ENCODE measurements at places on chromosomes 16 and 17.

GRCh38 chr17:74390680-74391653 lies 23.7 kb downstream of the GPR142 start:
- no peak for DNase-seq

DNA sequence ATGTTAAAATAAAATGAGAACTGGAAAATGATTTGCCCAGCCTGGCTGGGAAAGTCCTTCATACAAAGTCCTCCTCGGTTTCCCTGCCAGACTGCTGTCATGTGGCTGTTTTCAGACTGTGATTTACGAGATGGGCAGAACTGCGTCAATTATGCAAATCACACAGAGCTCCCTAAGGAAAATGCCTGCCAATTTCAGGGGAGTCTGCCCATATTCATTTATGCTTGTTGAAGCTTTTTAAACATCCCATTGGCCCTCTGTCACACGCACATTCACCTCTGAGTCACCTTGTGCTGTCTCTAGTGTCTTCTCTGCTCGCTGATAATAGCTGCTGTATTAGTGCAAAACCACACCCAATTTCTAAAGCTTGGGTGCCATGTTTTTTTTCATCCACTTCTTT lies 81.7 kb upstream of the FAM20A start:
- no peak for DNase-seq

DNA sequence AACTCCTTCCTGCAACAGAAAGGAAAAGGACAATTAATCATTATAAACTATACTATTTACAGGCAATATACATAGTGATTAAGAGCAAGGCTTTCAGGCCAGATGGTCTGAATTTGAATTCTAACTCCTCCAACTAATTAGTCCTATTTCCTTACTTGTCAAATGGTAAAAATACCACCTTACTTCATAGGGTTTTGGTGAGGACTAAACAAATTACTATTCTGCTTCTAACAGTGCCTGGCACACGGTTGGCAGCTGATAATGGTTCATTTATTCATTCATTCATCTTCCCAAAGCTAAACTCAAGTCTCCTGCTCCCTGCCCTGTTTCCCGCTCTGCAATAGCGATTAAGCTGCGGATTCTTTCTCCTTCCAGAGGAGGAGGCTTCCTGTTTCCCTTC lies 39.8 kb downstream of the DCUN1D3 start:
- no peak for DNase-seq

DNA sequence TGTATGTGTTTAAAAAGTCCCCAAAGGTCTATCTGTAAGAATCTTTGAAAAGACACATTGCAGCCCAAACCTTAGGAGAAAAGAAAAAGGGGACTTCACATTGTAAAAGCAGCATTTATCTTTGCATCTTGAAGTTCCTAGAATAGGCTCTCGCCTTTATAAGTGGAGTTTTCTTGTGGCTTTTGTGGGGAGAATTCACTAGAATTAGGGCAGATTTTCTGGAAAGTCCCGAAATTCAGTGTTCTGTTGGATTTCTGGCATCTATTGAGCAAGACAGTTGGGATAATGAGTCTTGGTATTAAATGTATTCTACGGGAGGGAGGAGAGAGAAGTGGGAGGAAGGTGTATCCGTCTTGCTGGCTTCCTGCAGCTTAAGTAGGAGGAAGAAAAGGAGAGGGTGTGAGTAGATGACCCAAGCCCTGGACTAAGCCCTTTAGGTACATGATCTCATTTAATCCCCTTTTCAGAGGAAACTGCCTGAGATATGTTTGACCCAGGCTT lies 62.6 kb downstream of the PRKCA start:
- DNase-seq: no peak

GRCh38 chr16:57123974-57124674 lies 31.7 kb downstream of the CPNE2 start:
- DNase-seq: no peak

GRCh38 chr17:76240461-76241203 lies at the start of gene RNF157:
TSS of gene RNF157 (minus strand) at chr17:76240493. CDS start at chr17:76240240, 253 bp downstream.
- no peak for DNase-seq

GRCh38 chr16:50591800-50592771 lies 43.9 kb downstream of the NKD1 start:
- DNase-seq: no peak

- no peak for DNase-seq
Measured at GRCh38 chr17:15342460-15342859, 1.1 kb upstream of the TEKT3 start.

GRCh38 chr17:61928101-61928436 lies 287 bp upstream of the INTS2 start:
- DNase-seq: no peak

GRCh38 chr17:17729620-17730249 lies 48.5 kb downstream of the RAI1 start:
- DNase-seq: no peak

GRCh38 chr17:72697602-72698146 lies 394.8 kb downstream of the SLC39A11 start:
- no peak for DNase-seq

DNA sequence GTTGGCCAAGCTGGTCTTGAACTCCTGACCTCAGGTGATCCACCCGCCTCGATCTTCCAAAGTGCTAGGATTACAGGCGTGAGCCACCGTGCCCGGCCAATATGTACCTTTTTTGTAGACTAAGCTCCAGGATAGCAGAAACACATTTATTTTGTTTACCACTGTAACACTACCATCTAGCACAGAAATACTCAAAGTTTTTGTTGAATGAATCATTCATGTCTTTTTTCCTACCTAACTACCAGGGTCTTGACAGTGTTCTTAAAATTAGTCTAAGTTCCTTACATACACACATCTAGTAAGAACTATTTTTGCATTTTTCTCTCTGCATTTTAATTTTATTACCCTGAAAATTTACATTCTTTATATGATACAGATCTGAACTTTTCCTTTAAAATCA lies 44.4 kb downstream of the AKAP10 start:
- no peak for DNase-seq

GRCh38 chr16:19112099-19112407 lies 1.7 kb upstream of the ITPRIPL2 start:
- DNase-seq: no peak

GRCh38 chr17:69223809-69224208 lies 4.8 kb downstream of the ABCA10 start:
- DNase-seq: no peak

- DNase-seq: no peak
Measured at GRCh38 chr17:32701871-32702270, 175.1 kb downstream of the MYO1D start.

DNA sequence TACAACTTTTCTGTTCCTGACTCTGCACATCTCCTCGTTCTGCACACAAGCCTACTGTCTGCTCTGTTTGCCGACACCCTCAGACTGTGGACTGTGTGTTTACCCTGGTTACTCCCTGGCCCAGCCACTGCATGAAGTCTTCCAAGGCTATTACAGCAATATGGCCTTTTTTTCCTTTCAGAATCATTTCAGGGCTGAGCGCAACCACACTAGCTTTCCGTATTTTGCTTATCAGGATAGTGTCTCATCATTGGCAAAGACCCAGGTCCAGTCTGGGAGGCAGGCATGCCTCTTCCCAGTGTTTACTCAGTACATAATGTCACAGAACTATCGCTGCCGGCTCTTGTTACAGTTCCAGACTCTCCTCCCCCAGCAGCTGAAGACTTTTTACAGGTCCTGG lies 10.1 kb downstream of the DNAH9 start:
- no peak for DNase-seq

- DNase-seq: no peak
Measured at GRCh38 chr17:7416323-7416722, 3.8 kb upstream of the SPEM1 start.

- no peak for DNase-seq
Measured at GRCh38 chr17:5587438-5588032, 3.2 kb upstream of the NLRP1 start.

GRCh38 chr16:81458827-81459598 lies 14.4 kb downstream of the CMIP start:
- no peak for DNase-seq

DNA sequence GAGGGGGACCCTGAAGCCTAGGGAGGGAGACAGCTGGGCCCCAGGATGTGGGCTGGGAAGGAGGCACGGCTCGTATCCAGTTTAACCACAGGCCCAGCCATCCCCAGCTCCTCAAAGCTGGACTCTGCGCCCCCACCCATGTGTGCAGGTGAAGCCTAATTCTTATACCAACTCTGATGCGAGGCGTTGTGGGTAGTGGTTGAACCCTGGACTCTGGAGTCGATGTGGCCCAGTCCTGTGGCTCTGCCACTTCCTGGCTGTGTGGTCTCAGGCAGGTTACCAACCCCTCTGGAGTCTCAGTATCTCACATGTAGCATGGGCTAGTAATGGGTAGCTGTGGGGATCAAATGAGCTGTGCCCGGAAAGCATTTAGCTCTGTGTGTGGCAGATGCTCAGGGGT lies 60.4 kb upstream of the TOB1 start:
- DNase-seq: no peak

DNA sequence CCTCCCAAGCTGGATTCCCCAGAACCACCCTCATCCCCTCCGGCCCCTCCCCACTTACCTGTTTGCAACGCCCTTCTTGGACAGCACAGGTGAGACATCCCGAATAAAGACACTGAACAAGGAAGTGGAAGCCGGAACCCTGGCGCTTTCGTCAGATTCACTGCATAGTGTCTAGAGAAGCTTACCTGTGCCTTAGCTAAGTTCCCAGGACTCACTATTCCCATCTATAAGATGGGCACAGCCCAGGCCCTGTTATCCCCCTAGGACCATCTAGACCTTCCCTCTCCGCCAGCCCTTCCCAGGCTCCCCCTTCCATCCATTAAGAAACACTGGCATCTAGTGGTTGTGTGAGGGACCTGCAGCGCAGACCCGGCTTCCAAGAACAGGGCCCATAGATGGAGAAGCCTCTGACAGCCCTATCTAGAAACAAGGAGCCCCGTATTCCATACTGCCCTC lies 26.9 kb upstream of the RPL38 start:
- no peak for DNase-seq

- no peak for DNase-seq
Measured at GRCh38 chr16:4298761-4299522, 16.9 kb upstream of the GLIS2 start.

- DNase-seq: no peak
Measured at GRCh38 chr17:1786708-1787107, 24.8 kb downstream of the SERPINF1 start.

DNA sequence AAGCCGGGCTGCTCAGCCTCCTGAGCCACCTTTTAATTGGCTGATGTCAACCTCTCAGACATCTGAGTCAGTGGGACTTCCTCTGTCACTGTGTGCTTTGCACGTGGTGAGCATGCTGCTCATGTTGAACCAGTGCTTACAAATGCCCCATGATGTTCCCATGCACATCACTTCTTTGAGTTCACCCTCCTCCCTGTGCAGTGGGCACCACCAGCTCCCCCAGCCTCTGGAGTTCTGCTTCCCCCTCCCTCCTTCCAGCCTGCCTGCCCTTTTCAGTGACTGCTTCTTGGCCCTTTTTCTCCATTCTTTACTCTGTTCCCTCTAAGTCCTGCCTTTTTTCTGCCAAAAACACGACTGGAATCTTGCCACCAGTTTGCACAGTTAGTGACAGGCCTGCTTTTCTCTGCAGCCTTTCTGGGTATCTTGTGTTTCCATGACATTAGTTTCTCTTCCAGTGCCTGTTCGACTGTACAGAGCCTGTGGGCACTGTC lies 41.6 kb downstream of the USP10 start:
- no peak for DNase-seq

DNA sequence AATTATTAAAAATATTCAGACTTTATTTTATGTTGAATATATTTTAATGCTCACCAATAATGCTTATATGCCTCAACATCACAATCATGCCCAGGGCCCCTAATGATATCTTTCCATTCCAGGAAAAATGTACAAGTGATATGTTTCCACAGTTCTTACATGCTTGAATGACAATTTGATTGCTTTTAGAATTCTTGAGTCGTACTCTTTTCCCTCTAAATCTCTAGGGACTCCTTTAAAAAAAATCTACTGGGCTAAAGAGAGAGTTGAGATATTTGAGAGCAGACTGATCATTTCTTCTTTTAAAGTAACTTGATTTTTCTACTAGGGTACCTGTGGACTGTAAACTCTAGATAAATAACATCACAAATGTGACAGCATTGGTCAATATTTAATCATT lies 18.2 kb upstream of the HLF start:
- no peak for DNase-seq

DNA sequence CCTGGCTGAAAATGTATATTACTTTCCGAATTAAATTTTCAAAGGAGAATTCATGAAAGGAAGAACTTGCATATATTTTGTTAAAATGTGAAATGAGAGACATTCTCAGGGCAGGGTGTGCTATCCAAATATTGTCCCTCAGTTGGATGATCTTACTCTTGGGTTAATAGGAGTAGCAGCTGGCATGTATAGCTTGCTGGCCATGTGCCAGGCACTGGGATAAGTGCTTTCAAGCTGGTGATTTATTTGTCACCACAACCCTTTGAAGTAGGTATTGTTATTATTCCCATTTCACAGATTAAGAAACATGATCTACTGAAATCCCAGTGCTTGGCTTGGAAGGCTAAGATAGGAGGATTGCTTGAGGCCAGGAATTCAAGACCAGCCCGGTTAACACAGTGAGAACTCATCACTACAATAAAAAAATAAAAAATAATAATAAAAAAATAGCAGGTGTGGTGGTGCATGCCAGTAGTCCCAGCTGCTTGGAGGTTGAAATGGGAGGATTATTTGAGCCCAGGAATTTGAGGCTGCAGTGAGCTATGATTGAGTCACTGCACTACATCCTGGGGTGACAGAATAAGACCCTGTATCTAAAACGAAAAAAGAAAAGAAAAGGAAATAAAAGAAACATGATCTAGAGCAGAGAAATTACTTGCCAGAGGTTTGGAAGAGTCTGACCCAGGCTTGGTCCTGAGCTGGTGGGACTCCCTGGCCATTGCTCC lies 11.6 kb upstream of the MPHOSPH6 start:
- no peak for DNase-seq

GRCh38 chr16:85376292-85377095 lies 236.6 kb upstream of the GSE1 start:
- no peak for DNase-seq

DNA sequence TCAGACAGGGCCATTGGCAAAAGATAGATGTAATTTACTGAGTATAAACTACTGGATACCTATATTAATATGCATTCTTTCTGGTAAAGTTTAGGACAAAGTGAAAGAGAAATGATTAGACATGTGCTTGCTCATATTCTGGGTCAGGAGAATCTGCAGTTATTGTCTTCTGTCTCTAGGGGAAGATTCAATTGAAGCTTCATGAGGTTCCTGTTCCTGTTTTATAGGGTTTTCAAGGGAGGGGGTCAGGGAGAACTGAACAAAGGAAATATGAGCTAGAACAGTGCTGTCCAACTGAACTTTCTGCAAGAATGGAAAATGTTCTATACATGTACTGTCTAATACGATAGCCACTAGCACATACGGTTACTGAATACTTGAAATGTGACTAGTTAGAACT lies 59.3 kb upstream of the CORO6 start:
- no peak for DNase-seq

GRCh38 chr17:83159204-83160049 lies 80.0 kb downstream of the METRNL start:
- no peak for DNase-seq

DNA sequence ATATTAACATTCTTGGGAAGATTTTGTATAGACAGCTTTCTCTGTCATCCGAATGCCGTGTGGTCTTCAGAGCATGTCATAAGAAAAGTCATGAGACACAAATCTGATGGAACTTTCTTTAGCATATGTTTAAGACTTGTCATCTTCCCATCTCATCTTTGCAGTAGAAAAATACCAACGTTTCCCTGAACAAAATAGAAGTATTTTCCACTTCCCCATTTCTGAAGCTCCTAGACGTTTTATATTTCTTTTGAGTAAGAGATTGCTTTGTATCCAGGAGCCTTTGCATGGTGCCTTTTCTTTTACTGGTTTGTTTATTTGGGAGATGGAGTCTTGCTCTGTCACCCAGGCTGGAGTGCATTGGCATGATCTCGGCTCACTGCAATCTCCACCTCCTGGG lies 235.1 kb downstream of the PRKCA start:
- no peak for DNase-seq

- DNase-seq: peak; percentile 51
Measured at GRCh38 chr17:77400445-77400870, 259.7 kb downstream of the SEC14L1 start.

Data from stimulated activated CD8-positive, alpha-beta memory T cell treated with anti-CD3 and anti-CD28 coated beads, Interleukin-7, amount 100 ng/mL, for 1 hour (primary cell).